ENCODE measurements at places on chromosomes 2 and 18.
A peak's percentile ranks its signal among the peaks of the same experiment; 100 is the strongest.

GRCh38 chr2:129904532-129905446 lies 74.7 kb upstream of the RAB6C start:
- no peak for DNase-seq

GRCh38 chr2:202016579-202017227 lies 17.0 kb upstream of the FZD7 start:
- no peak for DNase-seq

DNA sequence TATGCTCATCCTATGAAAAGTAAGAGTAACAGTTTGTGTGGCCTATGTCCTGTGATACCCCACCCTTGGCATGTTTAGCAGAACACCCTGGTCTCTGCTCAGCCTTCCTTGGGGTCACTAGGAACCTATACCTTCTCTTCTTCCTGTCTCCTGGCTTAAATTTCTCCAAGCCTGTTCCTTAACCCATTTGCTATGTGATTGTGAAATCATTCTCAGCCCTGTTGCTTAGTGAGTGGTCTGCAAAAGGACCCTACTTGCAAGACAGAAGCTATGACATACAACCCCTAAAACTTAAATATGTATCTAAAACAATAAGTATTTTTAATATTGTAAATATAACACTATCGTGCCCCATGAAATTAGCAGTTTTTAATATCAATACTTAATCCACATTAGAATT lies 524.7 kb downstream of the PARD3B start:
- DNase-seq: no peak

- no peak for DNase-seq
Observed at GRCh38 chr2:233258211-233258610, 6.7 kb downstream of the ATG16L1 start.

DNA sequence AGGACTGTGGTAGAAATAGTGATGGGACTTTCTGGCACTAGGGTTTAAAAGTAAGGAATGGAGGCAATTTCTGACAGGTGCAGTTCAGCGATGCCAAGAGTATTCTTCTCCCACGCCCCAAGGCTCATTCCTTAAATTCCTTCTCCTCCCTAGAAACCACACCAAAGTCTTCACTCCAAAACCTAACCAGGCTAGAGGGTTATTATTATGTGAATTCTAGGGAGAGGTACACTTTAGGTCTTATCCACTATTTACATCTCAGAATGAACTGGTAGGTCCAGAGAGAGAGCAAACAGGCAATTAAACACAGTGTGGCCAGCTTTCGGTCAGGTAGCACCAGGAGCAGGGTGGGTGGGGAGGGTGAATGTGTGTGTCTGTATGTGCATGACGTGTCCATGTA lies 11.4 kb downstream of the IL1F10 start:
- no peak for DNase-seq

DNA sequence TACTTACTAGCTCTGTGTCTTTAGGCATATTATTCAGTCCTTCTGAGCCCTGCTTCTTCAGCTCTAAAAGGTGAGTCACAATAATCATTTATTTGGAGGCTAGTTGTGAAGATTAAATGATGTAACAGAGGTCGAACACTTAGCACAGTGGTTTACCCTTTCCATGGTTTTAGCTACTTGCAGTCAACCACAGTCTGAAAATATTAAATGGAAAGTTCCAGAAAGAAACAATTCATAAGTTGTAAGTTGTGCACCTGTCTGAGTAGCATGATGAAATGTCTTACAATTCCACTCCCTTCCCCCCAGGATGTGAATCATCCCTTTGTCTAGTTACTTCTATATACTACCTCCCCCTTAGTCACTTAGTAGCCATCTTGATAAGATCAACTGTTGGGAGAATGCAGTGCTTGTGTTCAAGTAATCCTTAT lies 217.6 kb upstream of the THUMPD2 start:
- DNase-seq: peak; percentile 61

DNA sequence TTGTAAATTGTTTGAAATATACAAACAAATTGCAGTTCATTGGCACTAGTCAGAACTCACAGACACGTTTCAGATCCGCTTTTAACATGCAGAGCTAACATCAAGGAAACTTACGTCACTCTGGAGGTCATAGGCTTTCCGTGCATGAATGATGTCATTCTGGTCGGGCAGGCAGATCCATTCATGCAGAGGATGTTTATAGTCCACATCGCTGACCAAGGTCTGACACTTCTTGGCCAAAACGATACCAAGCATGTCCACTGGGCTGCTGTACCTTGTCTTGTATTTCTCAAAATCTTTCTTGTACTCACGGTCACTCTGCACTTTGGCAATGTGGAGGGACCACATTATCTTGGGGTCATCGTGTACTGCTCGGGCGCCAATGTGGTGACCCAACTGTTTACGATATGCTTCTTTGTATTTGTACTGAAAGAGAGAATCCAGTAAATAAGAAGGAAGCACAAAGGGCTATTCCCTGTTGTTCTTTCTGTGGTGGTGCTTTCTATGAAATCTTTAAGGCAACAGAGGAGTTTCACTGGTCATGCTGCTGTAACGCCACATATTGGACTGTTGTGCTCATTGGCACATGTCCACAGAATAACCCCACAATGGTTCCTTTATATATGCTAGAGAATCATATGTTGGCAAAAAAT lies 114.8 kb downstream of the NEB start:
- peak; percentile 62 for DNase-seq

DNA sequence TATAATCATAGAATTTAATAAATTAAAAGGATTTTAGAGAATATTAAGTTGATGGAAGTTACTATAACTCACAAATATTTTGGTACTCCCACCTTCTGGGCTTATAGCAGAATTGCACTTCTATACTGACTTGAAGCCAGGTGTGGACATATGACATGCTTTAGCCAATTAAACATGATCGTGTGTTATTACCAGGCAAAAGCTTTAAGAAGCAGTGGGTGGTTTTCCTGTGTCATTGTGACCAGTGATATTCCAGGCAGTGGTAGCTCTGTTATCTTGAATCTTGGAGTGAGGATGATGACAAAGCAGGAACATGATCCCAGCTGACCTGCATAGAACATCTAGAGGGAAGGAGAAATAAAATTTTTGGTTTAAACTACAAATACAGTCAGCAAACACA lies 370.9 kb upstream of the ZEB2 start:
- peak; percentile 24 for DNase-seq

DNA sequence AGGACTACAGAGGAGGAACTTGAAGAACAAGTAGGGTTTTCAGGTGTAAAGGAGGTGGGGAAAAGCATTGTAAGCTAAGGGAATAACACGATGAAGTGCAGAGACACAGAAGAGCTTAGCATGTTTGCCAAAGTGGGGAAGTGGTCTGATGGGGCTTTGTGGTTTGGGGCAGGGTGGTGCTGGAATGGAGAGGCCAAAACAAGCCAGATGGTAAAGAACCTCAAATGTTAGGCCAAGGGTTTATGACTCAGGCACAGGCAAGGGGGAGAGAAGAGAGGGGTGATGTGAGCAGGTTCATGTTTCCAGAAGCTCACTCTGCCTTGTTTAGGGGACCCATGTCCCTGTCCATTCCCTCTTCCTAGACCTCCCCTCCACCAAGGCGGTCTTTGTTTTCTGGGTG lies 104.5 kb upstream of the YWHAQ start:
- DNase-seq: no peak

- peak; percentile 74 for DNase-seq
Observed at GRCh38 chr2:113890253-113891235, 655 bp downstream of the ACTR3 start.

- DNase-seq: no peak
Observed at GRCh38 chr18:13465476-13465875, 246.9 kb downstream of the LDLRAD4 start.

- DNase-seq: no peak
Observed at GRCh38 chr18:78912844-78913243, 66.8 kb upstream of the SALL3 start.

DNA sequence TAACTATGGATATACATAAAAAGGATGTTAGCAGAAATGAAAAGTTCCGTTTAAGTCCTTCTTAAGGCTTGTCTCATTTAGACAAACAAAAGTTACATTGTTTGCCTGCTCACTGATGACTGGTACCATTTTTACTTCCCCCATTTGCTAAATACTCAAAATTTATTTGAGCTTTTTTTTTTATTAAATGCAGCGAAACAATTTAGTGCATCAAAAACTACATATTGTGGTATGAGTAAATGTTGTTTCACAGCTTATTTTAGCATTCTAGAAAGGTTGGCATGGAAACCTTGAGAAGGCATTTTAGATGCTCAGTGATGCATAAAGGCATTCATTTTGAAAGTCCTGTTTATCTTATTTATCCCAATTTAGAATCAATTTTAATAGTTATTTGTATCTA lies 100.0 kb downstream of the MAP2 start:
- no peak for DNase-seq

DNA sequence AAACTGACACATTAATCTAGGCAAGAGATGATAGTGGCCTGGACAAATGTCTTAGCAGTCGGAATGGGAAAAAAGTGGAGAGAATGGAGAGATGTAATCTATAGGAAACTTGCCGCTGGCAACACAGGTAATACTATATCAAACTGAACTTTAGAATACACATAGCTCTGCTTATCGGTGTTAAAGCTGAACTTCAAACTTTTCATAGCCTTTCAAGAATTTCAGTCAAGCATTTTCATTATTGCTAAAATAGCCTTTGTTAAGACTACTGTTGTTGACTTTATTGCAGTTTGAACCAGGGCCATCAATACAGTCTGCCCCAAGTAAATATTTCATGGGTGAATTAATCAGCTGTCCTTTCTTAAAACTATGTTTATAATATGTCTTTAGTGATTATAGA lies 12.9 kb upstream of the CHST9 start:
- DNase-seq: no peak

GRCh38 chr2:195871326-195871725 lies 197.3 kb downstream of the DNAH7 start:
- DNase-seq: no peak

DNA sequence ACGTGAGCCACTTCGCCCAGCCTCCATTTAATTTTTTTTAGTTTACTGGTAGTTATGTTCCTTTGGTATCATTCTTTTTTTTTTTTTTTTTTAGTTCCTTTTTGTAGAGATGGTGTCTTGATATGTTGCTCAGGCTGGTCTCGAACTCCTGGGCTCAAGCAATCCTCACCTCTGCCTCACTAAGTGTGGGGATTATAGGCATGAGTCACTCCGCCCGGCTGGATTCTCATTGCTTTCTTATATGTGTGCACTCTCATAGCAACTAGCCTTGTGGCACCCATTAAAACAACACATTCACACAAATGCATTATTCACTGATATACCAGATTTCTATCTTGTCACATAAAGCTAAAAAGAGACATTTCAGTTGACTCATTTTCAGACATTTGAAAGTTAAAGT lies 4.2 kb downstream of the TTC27 start:
- DNase-seq: peak; percentile 42

GRCh38 chr2:53753041-53753440 lies 14.6 kb upstream of the CHAC2 start:
- DNase-seq: no peak

Data from fibroblast of villous mesenchyme (primary cell).